ENCODE measurements at places on chromosomes 13 and 19.
A peak's percentile ranks its signal among the peaks of the same experiment; 100 is the strongest.

DNA sequence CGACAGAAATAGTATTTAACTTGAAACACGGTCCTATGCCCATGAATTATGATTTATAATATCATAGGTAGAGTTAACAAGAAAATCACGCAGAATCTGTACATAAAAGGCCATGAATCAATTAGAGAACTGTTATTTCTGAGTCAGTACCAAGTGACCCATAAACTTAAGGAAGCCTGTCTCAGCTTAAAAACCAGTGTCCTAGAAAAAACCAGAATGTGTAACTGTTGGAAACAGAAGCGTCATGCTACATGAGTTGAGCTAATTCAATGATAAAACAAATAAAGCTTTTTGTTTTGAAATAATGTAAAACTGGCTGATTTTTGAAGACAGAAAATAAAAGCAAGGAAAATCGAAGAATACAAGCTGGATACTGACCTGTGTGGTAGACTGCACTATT is 34.8 kb upstream of the SGCG start:
- no peak for DNase-seq

- DNase-seq: no peak
Observed at GRCh38 chr19:15663247-15663646, 9.6 kb upstream of the CYP4F12 start.

- no peak for DNase-seq
Observed at GRCh38 chr19:9161427-9161826, 17.4 kb upstream of the OR7D2 start.

GRCh38 chr13:109875746-109876145 is 89.4 kb upstream of the IRS2 start:
- no peak for DNase-seq

DNA sequence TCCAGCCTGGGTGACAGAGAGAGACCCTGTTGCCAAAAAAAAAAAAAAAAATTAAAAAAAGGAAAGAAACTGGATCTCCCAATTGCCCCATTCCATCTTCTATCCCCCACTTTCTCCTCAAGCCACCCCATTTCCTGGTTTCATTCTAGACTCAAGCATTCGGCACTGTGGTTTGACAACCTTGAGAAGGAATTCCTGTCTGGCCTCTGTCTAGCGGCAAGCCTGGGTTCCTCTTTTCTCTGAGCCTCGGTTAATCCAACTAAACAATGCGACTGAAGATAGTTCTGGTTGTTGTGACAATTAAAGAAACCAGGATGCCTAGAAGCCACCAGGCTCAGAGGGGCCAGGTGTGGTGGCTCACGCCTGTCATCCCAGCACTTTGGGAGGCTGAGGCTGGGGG is 3.3 kb upstream of the C3 start:
- DNase-seq: no peak

- no peak for DNase-seq
Observed at GRCh38 chr13:60974296-60974695, 441.4 kb downstream of the PCDH20 start.

GRCh38 chr19:55539090-55539984 is 2.4 kb upstream of the SBK2 start:
- DNase-seq: no peak

- DNase-seq: no peak
Observed at GRCh38 chr19:5424192-5424973, 30.8 kb upstream of the ZNRF4 start.

DNA sequence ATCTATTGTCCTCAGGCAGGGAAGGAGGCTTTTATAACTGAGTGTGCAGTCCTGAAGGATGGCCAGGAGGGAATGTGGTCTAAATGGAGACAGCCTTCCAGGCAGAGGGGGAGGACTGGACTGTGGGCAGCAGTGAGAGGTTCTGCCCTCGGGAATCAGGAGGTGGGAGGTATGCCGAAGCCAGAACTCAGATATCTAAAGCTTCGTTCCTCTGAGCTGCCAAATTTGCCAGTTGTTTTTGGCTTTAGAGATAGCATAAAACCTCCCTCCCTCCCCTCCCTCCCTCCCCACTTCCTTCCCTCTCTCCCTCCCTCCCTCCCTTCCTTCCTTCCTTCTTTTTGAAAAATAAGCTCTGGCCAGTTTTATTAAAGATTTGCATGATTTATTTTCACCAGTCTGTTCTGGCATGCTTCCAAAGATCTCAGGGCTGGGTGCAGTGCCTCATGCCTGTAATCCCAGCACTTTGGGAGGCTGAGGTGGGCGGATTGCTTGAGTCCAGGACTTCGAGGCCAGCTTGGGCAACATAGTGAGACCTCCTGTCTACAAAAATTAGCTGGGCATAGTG is 2.4 kb downstream of the MEDAG start:
- no peak for DNase-seq

GRCh38 chr13:80787604-80788003 is 446.7 kb upstream of the SPRY2 start:
- no peak for DNase-seq

GRCh38 chr13:36357692-36358091 is 11.5 kb upstream of the SPART start:
- no peak for DNase-seq

DNA sequence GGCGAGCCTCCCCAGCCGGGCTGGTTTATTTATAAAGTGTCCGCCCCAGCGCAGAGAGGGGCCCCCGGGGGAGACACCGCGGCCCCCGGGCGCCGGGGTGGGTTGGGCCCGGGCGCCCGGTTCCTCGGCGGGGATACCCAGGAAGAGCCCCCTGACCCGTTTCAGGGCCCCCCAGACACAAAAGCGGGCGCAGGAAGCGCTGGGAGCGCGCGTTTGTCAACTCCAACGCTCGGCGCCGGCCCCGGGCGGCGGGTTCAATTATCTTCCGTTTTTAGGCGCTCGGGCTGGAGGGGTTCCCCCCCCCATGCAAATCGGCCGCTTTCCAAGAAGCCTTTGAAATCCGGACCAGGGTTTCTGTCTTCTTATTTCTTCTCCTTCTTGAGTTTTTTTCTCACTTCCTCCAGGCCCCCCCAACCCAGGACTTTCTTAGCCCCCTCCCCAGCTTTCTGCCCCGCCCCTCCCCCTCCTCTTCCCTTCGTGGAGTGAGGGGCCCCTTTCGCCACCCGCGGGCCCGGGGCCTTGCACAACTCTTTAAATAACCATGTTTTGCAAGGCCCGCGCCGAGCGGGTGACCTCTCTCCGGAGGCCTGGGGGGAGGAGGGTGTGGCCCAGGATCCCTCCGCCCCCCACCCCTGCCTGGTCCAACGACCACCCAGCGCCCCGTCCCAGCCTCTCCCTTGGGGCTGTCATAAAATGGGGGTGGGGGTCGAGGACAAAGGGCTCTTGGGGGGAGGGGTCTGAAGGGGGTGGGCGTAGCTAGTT is 935 bp downstream of the ARID3A start:
- DNase-seq: peak; percentile 59
